ENCODE measurements at places on chromosomes 6 and 20.

DNA sequence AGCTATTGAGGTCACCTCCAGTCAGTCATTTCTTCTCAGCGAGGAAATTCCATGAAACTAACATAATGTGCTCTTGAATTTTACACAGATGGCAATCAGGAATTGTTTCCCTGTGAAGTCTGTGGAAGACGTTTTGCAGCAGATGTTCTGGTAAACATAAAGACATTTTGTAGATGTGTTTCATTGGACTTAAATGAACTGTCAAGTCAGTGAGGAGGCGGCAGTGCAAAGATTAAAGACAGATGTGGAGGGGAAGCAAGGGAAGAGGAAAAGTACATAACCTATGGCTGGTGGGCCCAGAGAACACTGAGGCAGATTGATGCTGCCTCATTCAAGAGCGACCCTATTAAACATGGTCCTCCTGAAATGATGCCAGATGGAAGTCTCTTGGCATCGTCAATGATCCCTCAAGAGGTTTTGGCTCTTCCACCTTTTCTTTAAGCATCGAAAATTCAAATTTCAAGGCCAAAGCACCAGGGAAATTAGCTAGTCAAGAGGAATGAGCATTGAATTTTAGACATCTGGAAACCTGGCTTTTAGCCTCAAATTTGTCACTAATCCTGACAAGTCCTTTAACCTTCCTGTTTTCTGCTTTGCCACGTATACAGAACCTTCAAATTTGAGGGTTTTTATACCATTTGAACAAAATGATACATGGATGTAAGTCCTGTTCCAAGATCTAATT, 20.1 kb downstream of the ZC2HC1B start:
- DNase-seq = no peak

- DNase-seq = no peak
Measured at GRCh38 chr20:19110285-19110684, 102.2 kb upstream of the SLC24A3 start.

DNA sequence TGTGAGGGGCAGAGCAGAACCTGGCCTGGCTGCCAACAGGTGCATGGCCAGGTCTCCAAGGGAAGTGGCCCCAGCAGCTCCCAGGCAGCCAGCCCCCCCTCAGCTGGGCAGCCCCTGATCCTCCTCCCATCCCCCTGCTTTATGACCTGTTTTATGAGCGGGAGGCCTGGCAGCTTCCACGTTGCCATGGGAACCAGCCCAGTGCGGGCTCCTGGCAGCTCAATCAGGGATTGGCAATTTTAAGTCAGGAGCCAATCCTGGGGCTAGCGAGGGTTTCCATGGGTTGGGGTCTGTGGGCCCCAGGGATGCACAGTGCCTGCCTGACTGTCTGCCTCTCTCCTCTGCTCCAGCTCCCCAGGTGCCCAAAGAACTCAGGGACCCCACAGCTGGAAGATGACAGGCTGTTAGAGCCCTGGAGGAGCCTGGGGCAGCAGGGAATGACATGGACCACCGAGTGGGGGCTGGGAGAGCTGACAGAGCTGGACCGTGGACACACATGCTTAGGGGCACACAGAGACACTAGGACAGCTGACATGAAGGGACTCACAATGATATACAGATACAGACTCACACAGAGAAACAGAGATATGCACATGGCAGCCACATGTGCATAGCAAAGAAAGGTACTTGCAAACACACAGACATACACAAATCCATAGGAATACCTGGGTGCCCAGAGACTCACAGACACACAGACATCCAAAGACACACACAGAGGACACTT, 56.5 kb upstream of the SIRPA start:
- DNase-seq = no peak

DNA sequence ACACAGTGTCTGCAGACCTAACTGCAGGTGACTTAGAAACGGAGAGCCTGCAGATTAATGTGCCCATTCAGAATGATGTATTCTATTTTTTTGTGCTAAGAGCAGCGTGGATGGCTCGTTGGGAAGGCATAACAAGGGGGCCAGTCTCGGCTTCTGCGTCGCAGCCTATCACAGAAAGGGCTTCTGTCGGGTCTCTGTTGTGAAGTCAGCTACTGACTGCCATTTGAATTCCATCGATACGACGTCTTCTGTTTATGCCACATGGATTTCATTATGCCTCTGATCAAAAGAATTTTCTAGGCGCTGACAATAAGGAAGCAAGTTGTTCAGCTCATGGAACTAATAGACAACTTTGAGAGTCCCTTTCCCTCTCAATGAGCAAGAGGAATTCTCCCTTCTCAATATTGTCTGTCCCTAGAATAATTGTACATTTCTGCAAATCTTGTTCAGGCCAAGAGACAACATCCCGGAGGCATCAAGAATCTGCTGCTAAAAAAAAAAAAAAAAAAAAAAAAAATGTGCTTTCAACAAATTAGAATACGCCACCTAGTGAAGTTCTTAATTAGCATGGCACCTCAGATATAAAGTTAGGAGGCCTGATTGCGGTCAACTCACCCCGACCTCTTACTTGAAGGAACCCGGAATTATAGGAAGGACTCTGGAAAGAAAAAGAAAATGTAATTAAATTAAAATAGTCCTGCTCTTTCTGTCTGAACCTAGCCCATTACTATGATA, 223.9 kb downstream of the TSHZ2 start:
- no peak for DNase-seq

DNA sequence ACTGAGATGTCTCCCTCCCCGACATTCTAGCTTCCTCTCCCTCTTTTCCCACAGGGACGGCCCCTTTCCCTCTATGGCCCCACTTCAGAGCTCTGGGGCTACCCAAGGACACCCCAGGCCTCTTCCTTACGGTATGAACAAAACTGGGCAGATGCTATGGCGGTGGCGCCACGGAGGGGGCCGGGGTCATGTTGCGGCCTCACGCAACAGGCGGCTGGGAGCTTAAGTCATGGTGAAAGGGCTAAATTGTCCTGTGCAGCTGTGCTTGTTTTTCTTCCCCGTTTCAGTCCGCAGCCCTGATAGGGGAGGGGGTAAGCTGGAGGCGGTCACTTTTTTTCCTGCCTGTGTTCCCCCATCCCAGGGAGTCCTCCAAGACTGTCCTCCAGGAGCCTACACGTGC, 17.6 kb upstream of the KIAA1755 start:
- DNase-seq = no peak

Data from Right ventricle myocardium inferior (tissue), 1 donor.